Stimulated activated CD4-positive, alpha-beta T cell treated with anti-CD3 and anti-CD28 coated beads, Interleukin-4, amount 100 ng/mL, for 1 hour (primary cell): ENCODE measurements at places on chromosomes 4 and X.
A peak's percentile ranks its signal among the peaks of the same experiment; 100 is the strongest.

DNA sequence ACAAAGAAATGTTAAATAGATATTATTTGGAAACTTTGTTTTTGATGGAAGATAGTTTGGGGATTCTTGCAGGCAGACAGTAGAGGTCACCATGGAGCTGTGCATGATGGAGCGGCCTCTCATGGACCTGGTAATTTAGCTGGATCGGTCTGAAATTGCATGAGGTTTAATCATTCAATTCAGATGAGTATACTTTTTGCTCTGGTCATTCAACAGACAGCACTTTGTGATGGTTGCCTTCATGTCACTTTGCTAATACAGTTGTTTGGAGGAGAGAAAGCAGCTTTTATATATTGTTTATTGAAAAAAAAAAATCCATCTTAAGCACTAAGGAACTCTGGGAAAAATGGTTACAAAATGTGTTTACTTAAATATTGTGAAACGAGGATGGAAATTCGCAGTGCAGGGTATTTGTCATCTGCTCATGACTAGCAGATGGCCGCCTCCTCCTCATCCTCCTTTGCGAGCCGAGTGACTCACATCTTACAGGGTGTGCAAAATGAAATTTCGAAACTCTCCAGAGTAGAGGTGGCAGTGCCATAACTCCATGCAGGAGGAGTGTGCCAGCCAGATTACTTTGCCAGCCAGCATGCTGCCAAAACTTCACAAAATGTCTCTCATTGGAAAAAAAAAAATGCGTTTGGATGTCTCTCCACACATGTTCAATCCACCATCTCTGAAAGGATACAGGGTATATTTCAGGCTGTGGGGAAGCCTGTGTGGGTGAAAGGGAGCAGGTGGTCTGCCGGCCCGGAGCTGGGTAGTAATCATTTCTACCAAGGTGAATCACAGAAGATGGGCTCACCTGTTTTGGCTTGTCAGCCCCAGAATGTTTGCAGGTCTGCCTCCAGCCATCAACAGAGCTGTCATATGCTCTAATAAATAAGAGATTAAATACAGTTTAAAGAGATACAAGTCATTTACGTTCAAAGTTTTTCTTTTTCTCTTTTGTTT, 314.9 kb upstream of the DIPK2B start:
- peak; percentile 15 for DNase-seq

GRCh38 chrX:15911734-15912550, 57.3 kb upstream of the AP1S2 start:
- no peak for DNase-seq

GRCh38 chr4:107255114-107255513, 219.0 kb upstream of the DKK2 start:
- no peak for DNase-seq

DNA sequence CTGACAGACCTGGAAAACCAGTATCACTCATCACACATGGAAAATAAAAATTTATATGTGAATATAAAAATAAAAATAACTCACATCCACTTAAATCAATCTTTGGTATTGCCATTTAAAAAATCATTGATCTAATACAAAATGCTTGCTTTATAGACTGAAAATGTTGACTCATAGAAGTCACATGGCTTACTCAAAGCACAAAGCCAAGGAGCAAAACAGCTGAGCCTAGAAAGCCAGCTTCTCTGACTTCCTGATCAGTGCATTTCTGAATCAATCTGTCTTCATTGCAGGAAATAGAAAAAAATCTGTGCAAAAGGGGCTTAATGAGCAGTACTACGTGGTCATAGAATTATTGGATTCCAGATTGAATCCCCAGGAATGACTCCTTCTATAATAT, 176.9 kb upstream of the HS3ST1 start:
- no peak for DNase-seq

DNA sequence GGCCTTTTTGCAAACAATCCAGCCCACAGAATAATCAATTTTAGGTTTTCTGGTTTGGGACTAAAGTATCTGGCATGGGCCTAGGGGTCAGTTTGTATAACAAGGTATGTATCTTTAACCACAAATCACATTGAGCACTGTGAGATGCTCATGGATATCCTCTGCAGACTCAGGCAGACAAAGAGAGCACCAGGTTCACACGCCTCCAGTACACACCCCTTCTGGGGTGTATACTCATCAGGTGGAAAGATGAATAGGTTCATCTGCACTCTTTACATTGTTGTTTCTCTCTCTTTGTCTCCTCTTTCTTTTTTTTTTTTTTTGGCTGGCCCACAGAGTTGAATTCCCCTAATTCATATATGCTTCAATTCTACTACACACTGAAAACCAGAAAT, 21.1 kb downstream of the TEC start:
- no peak for DNase-seq

DNA sequence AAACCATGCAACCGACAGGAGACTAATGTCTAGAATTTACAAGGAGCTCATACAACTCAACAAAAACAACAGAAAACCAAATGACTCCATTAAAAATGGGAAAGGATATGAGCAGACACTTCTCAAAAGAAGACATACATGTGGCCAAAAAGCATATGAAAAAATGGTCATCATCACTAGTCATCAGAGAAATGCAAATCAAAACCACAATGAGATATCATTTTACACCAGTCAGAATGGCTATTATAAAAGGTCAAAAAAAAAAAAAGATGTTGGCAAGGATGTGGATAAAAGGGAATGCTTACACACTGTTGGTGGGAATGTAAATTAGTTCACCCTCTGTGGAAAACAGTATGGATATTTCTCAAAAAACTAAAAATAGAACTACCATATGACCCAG, 50.5 kb upstream of the CHRDL1 start:
- no peak for DNase-seq

- DNase-seq: no peak
These were observed 230.3 kb upstream of the NEIL3 start for GRCh38 chr4:177079327-177079726.

DNA sequence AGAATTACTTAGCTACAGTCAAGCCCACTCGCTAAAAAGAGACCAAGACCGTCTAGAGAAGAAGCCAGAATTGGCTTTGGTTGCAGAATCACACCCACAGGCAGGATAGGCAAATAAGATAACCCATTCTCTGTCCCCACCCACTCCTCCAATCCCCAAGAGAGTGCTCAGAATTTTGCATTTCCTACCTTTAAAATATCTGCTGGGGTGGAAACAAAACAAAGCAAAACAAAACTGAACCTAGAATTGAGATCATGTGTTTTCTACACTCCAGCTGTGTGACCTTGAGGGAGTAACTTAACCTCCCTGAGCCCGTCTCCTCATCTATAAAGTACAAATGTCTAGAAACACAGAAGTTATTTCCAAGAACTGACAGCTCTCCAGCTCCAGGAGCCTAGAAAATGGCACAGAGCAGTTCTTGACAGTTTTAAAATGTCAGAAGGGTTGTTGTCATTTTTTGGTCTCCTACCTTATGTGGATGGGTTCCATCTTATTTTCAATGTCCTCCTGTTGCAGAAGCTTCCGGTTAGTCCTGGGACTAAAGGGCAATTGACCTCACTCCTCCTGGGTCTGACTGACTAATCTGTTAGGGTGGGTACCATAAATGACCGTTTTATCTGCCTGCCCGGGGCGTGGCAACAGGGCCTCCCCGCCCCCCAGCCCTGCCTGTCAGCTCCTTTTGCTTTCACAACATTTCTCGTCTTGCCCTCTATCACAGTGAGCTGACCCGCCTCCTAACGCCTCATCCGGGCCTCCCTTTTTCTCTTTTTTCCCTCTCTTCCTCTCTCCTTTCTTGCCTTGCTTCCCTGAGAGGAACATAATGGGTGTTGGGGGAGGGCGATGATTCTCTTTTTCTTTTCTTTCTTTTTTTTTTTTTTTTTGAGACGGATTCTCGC, 114.0 kb downstream of the RBM47 start:
- DNase-seq: no peak

DNA sequence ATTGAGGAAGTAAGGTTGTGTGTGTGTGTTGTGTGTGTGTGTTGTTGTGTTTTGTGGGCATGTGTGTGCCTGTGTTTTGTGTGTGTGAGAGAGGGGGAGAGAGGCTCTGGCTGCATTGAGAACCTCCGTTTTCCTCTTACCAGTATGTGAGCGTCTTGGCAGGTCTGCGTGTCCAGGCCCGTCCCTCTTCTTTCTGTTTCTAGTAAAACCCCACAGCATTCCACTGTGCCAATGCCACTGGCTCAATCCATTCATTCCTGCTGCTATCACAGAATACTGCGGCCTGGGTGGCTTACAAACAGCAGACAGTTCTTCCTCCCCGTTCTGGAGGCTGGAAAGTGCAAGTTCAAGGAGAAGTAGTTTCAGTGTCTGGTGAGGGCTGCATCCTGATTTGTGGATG, 15.5 kb upstream of the HTRA3 start:
- DNase-seq: no peak

DNA sequence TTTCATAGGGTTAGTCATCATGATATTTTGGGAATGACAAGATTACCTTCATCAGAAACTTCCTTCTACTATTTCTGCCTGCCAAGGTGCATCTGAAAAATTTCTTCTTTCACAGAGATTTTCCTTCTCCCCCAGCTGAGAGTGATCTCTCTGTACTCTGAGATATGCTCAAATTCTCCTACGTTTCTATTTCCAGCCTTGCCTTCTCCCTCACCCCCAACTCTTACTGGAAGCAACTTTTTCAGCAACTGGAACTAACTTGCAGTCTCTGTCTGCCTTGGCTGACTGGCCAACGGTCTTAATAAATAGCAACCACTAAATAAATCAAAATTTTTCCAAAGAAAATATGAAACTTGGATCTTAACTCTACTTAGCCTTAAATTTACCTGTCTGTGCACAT, 122.3 kb downstream of the MAML3 start:
- DNase-seq: no peak

DNA sequence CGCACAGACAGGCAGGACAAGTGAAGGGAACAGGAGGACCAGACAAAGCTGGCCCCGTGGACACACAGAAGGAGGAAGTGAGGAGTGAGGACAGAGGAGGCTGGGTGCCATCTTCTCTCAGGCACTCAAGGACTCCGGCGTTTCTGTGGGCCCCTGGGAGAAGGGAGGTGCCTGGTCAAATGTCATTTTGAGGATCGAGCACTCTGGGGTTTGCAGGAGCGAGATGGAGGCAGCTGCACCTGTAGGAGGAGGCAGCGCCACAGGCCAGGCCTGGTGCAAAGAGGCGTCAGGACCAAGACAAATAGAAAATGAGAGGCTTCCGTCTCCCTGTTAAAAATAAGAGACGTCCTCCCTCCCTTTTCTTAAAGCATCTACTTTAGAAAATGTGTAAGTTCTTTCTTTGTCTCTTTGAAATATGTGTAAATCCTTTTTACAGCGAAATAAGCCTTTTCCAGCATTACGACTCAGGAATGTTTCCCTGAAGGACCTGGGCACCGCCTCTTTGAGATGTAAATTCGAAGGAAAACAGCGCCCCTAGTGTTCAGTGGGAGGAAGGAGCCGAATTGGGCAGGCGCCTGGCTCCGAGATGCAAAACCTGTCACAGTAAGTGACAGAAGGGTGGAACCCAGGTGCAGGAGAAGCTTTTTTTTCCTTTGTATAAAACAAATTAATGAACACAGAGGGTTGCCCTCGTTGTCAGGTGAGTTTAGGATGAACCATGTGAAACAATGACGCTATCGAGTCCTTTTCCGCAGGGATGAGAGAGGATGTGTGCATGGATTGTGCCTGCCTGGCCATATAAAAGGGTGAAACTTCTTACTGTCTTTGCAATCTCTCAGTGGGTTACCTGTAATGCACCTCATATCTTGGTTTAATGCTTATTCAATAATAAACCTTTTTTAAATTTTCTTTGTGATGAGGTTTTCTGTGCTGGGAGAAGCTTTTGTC, 1.4 kb upstream of the C4orf50 start:
- DNase-seq: no peak

- DNase-seq: no peak
These were observed 8.7 kb downstream of the SMIM10 start for GRCh38 chrX:134999469-134999868.

GRCh38 chrX:137550665-137551261, 15.2 kb upstream of the ZIC3 start:
- no peak for DNase-seq

GRCh38 chrX:84322083-84322827, 134.3 kb upstream of the RPS6KA6 start:
- no peak for DNase-seq

DNA sequence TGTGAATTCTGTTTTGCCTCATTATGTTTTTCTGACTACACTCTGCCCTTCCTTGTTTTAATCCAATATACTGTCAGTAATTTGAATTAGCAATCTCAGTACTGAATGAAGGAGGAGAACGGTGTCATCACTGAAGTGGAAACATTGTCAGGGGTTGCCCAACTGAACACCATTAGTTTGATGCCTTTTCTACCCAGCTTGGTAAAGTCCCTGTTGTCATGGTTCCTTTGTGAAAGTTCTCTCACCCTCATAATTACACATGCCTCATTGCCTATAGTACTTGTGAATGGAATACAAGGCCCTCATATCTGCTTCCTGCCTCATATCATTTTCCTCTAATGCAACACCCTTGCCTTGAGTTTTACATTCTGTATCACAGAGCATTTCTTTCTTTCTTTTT, 76.9 kb downstream of the RRAGB start:
- DNase-seq: no peak

DNA sequence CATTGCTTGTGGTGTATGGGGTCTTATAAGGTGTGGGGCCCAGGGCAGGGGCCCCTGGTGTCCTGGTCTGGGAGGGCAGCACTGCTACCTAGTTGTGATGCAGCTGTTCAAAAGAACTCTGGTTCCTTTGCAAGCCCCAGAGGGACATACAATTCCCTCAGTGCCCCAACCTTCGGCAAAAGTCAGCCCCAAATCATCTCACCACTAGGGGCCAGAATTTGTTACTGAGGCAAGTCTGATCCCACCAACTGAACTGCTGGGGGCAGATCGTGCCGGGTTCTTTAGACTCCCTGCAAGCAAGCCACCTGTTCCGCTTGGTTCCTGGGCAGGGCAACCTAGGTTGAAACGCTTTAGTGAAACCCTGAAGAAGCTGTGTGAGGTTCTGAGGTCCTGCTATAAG, 180.1 kb upstream of the S100G start:
- DNase-seq: no peak

- no peak for DNase-seq
These were observed 272.8 kb upstream of the TENM3 start for GRCh38 chr4:181970366-181970765.

DNA sequence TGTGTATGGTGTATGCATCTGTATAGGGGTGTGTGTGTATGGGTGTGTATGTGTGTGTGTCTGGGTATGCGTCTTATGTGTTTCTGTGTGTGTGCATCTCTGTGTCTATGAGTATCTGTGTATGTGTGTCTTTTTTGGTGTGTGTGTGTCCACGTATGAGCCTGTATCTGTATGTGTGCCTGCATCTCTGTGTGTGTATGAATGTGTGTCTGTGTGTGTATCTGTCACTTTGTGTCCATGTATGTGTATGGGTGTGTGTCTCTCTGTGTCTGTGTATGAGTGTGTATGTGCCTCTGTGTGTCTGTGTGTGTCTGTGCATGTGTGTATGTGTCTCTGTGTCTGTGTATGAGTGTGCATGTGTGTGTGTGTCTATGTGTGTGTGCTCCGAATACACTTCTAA, 24.3 kb downstream of the FAM149A start:
- no peak for DNase-seq

DNA sequence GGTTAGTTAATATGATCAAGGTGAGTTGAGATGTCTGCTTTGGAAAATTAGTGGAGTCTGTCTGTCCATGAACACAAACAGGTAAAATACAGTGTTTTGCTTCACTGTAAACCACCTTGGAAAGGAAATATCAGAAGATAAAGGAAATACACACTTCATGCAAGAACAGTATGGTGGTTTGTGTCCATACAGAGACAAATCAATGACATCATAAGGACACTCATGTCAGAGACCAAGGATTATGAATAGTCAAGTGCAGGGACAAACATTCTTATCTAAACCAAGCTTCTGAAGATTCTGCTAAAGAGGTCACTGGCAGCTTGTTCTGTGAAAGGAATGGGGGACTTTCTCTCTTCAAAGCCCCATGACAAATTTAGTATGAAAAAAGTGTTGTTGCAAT, 322.9 kb upstream of the F9 start:
- DNase-seq: no peak
